ENCODE measurements at places on chromosomes 4 and X. TPM values are rescaled to one million over a fixed set of nuclear protein-coding genes. Genes with fewer than 3 reads are reported as not detected.

FOXP3 gene
- total RNA-seq, result not detected

SLC9A7 gene
- total RNA-seq, result 35.6 TPM

PAGE4 gene
- not detected for total RNA-seq

DNA sequence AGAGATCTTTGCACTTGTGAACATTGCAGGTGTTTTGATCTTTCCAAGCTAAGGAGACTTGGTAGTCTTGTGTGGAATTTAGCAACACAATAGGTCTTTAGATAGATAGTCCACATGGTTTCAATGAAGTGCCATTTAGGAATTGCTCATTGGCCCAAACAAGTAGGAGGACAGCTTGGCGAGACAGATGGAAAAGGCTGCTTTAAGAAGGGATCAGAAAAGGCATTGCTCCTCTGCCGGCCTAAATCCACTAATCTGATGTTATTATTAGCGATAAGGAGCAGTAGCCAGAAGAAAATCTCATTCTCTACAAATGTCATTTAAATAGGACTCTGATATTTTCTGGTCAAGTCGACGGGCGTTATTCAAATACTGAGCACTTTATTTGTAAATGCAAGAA is 99.7 kb downstream of the AFF2 start:
- no peak for DNase-seq

GRCh38 chr4:69831270-69831627 is 28.7 kb downstream of the SULT1E1 start:
- DNase-seq, result no peak

- no peak for DNase-seq
Measured at GRCh38 chrX:13427441-13428052, 107.7 kb upstream of the ATXN3L start.

GRCh38 chr4:169340834-169341233 is 70.1 kb upstream of the SH3RF1 start:
- DNase-seq, result no peak

DNA sequence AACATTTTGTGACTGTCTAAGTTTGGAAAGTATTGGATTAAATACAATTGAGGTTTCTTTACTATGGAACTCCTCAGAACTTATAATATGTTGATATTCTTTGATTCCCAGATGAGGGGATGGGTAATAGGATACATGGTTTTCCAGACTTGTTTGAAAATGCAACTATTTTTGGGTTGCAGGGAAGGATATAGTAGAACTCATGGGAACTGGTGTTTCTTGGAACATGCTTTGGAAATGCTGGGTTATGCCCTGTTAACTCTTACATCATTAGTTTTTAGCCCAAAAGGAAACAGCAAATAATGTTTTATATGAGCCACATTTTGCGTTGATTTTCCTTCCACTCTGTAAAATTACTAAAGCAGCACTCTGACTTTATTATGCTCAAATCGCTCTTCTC is 41.9 kb downstream of the HPF1 start:
- DNase-seq, result no peak

GRCh38 chrX:138856881-138857604 is 145.5 kb upstream of the FGF13 start:
- no peak for DNase-seq

DNA sequence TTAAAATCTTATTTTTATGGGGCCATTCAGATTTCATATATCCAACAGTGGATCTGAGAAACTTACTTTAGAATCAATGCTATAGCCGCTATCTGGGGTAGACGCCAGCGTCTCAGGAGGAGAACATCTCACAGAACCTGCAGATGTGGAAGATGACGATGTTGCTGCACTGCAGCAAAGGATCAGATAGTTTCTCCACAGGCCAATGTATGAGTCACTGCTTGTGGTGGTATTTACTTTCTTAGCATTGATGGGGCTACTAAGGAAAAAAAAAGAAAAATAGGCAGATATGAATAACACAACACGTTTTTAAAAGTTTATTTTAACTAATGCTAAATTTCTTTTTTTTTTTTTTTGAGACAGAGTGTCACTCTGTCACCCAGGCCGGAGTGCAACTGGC is 85.9 kb downstream of the ZAR1 start:
- no peak for DNase-seq

- DNase-seq, result no peak
Measured at GRCh38 chr4:53963336-53963735, 101.1 kb downstream of the CHIC2 start.

- DNase-seq, result no peak
Measured at GRCh38 chr4:36385951-36386571, 104.6 kb downstream of the DTHD1 start.

All from pulmonary artery endothelial cell (primary cell).